Kidney glomerular epithelial cell (primary cell): ENCODE measurements at places on chromosomes 6 and 20.

GRCh38 chr6:136753624-136754023 lies 38.7 kb downstream of the MAP3K5 start:
- no peak for DNase-seq

DNA sequence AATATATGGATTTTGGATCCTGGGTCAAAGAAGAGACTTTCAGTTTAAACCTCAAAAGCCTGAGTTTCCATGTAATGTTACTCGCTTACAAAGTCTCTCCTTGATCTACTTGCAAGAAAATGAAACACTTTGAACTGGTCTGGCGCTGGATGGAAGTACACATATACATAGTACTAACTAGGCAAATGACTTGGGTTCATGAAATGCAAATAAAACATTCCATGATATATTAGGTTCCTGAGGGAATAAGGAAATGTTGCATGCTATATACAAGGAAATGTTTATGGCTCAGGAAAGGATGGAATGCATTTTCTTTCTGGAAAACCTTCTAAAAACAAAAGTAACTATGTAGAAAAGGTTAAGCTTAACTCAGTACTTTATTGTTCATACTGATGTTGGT lies 11.4 kb upstream of the TXLNB start:
- no peak for DNase-seq

DNA sequence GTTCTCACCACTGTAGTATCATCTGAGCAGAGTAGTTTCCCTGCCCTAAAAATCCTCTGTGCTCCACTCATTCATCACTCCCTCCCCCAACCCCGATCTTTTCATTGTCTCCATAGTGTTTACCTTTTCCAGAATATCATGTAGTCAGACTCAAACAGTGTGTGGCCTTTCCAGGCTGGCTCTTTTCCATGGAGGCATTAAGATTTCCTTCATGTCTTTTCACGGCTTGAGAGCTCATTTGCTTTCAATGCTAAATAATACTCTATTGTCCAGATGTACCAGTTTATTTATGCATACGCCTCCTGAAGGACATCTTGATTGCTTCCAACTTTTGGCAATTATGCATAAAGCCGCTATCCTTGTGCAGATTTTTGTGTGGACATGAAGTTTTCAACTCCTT lies 235.8 kb downstream of the PHACTR1 start:
- no peak for DNase-seq

- no peak for DNase-seq
Observed at GRCh38 chr6:156111913-156112312, 656.3 kb upstream of the NOX3 start.

- DNase-seq = no peak
Observed at GRCh38 chr6:89777455-89777854, 42.1 kb downstream of the MDN1 start.

DNA sequence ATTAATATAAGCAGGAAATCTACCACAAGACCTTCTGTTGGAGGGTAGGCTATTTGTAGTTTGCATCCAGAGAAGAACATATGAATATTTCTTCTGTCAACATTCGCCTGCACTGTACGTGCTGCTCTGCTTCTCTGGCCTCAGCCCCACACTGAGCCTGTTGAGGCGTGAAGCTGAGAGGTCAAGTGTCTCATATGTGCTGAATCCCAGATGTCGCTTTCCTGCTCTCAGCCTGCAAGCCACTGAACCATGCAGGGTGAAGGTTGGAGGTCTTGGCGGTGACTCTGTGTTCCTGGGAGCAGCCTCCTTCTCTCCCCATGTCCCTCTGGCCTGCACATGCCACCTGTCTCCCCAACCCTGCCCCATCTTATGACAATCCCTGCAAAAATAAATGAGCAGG lies 83.6 kb downstream of the TMEM170B start:
- DNase-seq = peak; percentile 51
